ENCODE measurements at places on chromosomes 4 and X.

- no peak for DNase-seq
Observed at GRCh38 chr4:185099024-185099682, 43.9 kb upstream of the SLC25A4 start.

DNA sequence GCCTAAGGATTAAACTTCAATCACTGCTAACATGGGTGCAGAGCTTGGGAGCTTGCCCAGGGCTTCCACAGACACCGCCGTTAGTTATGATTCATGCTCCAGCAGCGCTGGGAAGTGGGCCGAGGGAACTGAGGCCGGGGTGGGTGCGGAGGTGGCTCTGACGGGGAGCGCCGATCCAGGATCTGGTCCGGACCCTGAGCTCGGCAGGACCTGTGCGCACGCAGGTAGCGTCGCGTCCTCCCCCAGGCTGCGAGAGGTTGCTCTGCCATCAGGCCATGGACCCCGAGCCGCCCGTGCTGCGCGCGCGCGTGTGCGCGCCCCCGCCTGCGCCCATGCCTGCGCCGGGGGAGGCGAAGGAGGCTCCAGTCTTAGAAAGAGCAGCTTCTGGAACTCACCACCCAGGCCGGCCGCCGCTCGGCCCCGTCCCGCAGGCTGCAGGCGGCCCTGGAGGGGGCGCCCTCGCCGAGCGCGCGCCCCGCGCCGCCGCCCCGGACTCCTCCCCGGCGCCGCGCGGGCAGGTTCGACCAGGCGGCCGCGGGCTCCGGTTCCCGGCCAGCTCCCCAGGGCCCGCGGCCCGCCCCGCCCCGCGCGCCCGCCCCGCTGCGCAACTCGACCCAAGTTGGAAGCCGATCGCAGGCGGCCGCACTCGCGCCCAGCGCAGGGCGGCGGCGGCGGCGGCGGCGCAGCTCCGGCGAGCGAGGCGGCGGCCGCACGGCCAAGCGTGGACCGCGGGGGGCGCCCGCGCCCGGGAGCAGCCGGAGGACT lies 732 bp upstream of the ADRA2C start:
- peak; percentile 37 for DNase-seq

DNA sequence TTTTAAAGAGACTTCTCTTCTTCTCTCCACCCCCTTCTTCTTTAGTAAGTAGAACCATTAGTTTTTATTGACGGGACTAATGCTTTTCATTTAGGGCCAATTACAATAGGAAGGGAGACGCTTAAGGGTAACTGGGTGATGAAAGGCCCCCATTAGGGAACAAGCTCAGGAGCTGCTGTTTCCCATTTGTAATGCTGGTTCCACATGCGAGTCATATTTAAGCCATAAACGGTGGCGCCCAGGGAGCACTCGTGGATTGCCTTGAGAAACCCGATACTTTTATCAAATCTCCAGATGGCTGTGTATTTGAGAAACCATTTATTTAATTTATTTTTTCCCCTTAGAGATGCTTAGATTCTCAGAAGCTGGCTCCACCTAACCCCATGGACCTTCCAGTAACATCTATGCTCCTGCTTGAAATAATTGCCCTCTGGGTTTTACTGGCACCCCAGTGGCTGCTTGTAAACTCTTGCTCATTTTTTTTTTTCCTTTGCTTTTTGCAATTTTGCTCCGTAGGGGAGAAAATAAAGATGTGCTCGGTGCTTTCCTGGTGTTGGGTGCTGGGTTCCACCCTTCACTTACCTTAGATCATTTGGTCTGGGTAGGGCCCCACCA lies 124.2 kb upstream of the MSX1 start:
- DNase-seq, result no peak

GRCh38 chr4:110415478-110415877 lies 60.5 kb upstream of the ENPEP start:
- no peak for DNase-seq

- DNase-seq, result no peak
Observed at GRCh38 chr4:44914748-44915147, 188.4 kb upstream of the GNPDA2 start.

- DNase-seq, result no peak
Observed at GRCh38 chr4:42906341-42906740, 13.8 kb downstream of the GRXCR1 start.

DNA sequence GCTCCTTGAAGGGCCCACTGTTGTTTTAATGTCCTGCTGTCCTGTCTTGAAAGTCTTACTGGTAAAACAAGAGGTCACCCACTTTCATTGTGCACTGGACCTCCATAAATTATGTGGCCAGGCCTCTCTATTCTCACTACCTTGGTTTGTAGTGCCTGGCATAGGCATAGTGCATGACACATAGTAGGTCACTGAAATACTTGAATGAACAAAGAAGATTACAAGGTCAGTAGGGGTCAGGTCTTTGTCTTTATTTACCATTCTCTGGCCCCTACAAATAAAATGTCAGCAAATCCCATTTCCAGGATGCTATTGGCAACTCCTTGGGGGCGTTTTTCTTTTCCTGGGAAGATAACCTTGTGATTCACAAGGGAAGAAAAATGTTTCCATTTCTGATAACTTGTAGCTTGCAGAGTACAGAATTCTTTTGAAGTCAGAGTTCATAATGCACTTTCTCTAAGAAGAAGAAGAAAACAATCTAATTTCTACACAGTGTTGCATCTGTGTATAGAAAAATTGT lies 1.4 kb downstream of the PGM2 start:
- DNase-seq, result no peak

DNA sequence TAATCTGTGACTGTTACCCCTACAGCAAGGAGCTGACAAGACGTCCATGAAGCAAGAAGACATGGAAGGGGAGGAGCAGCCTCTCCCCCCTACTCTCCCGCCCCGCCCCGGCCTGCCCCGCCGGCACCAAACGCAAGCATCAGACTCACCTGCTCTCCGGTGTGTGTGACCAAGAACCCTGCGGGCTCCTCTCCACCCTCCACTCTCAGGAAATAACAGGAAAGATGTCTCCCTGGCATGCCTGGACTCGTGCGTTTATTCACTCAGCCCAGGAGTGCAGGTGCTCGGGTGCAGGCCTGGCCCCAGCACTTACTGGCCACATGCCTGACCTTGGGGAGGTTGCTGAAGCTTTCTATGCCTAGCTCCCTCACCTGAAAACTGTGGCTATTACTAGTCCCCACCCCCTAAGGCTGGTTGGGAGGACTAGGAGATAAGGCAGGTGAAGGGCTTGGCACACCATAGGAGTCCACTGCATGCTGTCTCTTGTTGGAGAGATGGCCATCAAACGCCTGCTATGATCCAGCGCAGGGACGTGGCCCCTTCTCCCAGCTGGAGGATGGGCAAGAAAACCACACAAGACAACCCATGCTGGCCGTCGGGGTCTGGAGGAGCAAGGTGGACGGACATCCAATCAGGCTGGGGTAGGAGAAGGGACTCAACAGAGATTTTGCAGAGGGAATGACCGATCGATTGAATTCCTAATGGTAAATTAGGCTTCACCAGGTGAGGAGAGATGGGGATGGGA lies 34.9 kb upstream of the CLDN24 start:
- DNase-seq, result no peak

- peak; percentile 48 for DNase-seq
Observed at GRCh38 chr4:87679449-87680169, 29.5 kb downstream of the DMP1 start.

DNA sequence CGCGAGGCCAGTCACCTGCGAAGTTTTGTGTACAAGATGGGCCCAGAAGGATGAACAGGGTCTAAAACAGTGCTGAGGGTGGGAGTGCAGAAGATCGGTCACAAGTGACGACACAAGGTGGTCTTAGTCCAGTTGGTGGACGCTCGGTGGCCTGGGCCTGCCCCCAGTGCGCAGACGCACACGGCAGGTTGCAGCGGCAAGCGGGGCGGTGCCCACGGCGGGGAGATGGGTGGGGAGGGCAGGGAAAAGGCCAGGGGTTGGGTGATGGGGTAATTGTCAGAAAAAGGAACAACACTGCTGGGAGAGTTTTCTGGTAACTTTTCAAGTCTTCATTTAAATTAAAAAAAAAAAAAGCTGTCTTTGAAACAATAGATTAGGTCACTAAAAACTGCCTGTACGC lies 1.0 kb upstream of the PRDX4 start:
- no peak for DNase-seq

DNA sequence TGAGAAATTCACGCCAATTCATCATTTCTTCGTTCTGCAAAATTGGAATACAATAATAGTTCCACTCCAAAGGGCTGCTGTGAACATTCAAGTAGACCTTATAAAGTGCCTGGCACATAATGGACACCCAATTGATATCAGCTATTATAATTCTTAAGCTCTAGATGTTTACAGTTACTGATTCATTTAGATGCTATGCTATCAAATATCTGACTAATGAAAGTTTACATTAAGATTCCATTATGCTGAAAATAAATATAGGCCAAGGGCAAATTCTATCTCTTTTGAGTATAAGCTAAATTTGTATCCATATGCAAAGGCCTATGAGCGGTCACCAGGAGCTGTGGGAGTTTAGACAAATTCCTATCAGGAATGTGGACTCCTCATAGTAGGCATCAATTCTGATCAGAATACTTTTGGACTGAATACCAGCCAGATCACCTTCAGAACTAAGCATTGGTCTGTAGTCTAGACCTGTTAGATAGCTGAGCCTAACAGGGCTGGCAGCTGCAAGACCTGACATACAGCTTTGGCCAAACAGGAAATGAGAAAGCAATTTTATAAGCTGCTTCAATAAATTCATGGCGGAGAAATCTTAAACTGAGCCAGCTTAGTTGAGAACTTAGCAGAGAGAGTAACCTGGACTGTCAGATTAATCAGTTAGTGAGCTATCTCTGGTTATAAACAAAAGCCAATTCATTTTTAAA lies 384.3 kb upstream of the ACTRT1 start:
- no peak for DNase-seq

GRCh38 chrX:21658746-21659145 lies 616 bp upstream of the KLHL34 start:
- peak; percentile 34 for DNase-seq

- no peak for DNase-seq
Observed at GRCh38 chr4:151389311-151389710, 19.7 kb upstream of the FHIP1A start.

DNA sequence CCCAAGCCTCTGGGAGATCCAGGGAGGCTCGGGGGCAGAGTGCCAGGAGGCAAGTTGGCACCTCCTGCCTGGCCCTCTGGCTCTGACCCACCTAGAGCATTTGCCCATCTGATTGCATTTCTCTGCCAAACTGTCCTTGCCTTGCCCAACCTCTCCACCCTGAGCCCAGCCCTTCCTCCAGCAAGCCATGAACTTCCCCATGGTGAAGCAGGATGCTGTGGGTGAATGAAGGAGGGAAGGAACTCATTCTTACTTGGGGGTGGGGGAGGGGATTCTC lies 9.3 kb upstream of the CNGA2 start:
- DNase-seq, result no peak

DNA sequence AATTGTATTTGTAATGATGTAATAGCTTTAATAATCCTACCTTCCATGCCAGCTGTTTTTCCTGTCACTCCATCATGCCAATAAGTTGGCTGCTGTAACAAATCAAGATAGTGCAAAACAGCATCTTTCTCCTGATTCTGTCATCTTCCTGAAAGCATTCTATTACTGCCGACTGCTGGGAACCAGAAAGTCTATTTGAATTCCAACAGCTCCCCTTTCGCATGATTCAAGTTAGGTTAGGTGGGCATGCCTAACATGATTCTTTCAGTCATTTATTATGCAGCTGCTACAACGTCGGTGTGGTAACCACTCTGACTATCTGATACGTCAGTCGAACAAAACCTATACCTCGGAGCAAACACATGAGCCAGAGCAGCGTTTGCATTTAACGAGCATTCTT lies 127.9 kb upstream of the DMD start:
- DNase-seq, result no peak

DNA sequence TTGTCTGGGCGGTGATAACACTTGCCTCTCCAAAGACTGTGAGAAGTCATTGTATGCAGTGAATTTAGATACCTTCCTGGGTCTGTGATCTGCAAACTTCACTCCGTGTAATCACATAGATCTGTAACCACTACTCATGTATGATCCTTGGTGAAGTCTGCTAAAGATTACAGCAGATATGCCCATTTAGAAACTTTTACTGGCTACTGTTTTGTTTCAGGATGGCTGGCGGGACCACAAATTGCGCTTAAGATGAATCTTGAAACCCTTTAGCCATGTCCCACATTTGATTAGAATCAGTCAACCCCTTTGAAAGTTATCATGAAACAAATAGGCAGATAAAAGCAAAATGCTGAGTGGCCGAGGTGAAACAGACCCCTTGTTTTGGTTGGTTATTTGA lies 126.5 kb upstream of the SCML1 start:
- DNase-seq, result no peak

DNA sequence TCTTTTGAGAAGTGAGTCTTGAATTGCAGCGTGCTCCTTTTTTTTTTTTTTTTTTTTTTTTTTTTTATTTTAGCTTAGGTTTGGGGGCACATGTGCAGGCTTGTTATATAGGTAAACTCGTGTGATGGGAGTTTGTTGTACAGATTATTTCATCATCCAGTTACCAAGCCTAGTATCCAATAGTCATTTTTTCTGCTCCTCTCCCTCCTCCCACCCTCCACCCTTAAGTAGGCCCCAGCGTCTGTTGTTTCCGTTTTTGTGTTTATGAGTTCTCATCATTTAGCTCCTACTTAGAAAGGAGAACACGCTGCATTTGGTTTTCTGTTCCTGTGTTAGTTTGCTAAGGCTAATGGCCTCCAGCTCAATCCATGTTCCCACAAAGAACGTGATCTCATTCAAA lies 81.3 kb upstream of the TSPAN5 start:
- DNase-seq, result no peak

- no peak for DNase-seq
Observed at GRCh38 chr4:135368831-135369230, 1167.2 kb upstream of the PABPC4L start.

GRCh38 chr4:168723020-168723419 lies 226.2 kb downstream of the PALLD start:
- no peak for DNase-seq

GRCh38 chr4:40586729-40587128 lies 42.9 kb downstream of the RBM47 start:
- DNase-seq, result no peak

GRCh38 chr4:181939199-181939945 lies 303.8 kb upstream of the TENM3 start:
- no peak for DNase-seq

DNA sequence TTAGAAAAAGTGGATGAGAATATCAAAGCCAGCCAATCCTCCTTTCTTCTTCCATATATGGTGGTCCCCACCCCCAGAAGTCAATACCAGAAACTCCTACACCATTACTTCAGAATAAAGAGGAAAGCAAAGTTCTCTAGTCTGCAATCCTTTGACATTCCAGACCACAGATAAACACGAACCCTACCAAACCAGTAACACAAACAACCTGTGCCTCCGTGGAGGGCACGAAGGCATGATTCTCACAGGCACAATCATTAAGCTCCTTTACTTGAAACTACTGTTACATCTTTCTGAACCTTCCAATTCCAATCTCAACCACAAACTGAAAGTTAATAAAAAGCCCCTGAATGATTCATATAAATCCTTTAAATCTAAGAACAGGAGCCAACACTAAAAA lies 16.3 kb downstream of the MAML3 start:
- DNase-seq, result no peak

DNA sequence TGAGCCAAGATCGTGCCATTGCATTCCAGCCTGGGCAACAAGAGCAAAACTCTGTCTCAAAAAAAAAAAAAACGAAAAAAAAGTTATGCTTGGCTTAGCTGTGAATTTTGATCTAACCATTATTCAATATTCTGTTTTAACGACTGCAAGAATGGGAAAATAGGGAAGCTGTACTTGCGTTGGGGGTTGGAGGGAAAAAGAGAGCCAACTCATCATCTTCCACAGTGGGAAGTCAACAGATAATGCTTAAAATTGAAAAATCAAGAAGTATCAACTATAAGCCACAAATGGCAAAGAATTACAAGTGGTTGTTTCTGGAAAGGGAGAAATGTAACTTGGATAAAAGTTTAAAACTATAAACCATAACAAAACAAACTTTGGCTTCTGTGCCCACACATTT lies 2.9 kb downstream of the TEC start:
- DNase-seq, result no peak
